ENCODE measurements at places on chromosomes 2 and 18. TPM values are rescaled to one million over a fixed set of nuclear protein-coding genes. Genes with fewer than 3 reads are reported as not detected.

DNA sequence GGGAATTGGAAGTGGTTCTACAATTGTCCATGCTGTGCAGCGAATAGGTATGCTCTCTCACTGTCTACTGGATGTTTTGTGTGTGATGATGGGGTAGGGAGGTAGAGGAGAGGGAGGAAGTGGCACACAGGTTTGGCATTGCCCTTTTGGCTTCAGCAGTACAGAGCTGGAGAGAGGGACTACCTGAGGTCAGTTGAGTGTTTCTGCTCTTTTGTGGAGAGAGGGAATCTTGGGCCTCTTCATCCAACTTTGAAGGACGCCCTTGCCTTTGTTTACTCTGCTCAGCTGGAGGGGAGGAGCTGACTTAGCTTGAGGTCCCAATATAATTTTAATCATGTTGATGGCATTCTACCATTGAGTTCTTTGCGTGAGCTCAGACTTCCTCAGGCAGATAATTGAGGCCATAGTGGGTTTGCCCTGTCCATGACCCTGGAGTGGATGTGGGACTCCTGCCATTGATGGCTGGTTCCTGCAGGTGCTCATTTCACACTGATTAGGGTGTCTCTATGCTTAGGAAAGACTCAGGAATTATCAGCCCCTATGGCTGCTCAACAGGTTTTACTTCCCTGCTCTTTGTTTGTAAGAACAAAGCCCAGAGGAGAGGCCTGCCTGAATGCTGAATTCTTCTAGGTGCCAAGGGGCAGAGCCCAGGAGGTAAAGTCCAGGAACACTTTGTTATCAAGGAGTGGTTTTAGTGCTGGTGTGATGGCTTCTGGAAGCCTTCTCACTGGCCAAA lies 7.2 kb downstream of the RPIA start:
- peaks cover 44% of the 10 kb centered on the region for H3K36me3 ChIP-seq
- no peak overlapping the region for H3K4me3 ChIP-seq
- no peak overlapping the region for H3K27ac ChIP-seq
- DNase-seq, result no peak
- peaks cover 5% of the 10 kb centered on the region for H3K4me1 ChIP-seq
- no peaks in the 10 kb centered on the region for H3K27me3 ChIP-seq

- H3K4me3 ChIP-seq, result no peak overlapping the region
- H3K36me3 ChIP-seq, result no peaks in the 10 kb centered on the region
- no peak overlapping the region for H3K27ac ChIP-seq
- H3K27me3 ChIP-seq, result peaks cover 14% of the 10 kb centered on the region
These were observed 29.7 kb downstream of the SLC4A5 start for GRCh38 chr2:74313497-74313896.

GRCh38 chr2:97267411-97268074 lies 154.6 kb downstream of the ANKRD36 start:
- no peak for DNase-seq
- peaks cover 7% of the 10 kb centered on the region for H3K36me3 ChIP-seq
- no peaks in the 10 kb centered on the region for H3K4me1 ChIP-seq
- H3K4me3 ChIP-seq, result no peak overlapping the region
- no peaks in the 10 kb centered on the region for H3K27me3 ChIP-seq

The GALNT13 gene
- total RNA-seq, result not detected

DNA sequence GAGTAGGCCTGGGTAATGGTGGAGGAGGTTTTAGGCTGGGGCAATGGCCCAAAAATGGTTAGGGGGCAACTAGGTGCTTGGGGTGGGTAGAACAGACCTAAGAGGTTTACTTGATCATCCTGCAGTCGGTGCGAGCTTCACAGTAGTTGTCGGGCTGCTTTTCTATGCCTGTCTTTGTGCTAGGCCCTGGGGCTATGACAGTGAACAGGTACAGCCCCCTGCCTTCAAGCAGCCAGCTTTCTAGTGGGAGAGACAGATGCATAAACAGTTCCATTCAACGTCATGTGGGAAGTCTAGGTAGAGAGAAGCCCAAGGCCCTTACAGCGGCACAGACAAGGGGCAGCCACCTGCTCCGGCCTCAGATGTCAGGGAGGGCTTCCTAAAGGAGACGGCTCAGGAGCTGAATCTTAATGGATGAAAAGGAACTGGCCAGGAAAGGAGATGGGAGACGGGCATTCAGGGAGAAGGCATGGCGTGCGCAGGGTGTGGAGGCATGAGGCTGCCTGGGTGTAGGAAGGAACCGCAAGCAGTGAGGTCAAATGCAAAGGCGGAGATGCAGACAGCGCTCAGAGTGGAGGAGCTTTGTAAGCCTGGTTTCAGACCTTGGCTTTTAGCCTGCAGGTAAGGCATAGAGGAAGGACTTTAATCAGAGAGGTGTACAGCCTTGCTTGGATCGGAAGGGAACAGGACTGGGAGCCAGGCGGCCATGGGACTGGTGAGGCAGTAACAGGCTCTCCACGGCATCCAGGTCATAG lies 6.0 kb downstream of the CTIF start:
- H3K4me1 ChIP-seq, result peaks cover 11% of the 10 kb centered on the region
- no peak overlapping the region for H3K27ac ChIP-seq
- no peak for DNase-seq
- peaks cover 15% of the 10 kb centered on the region for H3K27me3 ChIP-seq
- no peaks in the 10 kb centered on the region for H3K36me3 ChIP-seq

DNA sequence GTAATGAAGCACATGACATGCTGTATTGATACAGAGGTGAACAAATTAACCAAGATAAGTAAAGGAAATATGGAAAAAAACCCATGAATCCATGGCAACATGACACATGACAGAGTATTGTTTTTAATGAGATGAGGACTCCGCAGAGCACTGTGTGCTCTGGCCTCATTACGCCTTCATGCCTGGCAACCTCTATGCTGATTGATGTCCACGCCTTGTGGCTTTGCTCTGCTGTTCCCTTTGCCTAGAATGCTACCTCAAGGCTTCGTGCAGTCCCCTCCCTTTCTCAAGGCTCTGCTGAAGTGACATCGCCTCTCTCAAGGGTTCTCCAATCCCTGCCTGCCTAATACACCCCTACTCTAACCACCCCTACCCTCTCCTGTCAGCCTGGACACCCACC lies 8.4 kb downstream of the SIGLEC15 start:
- no peak overlapping the region for H3K27ac ChIP-seq
- H3K36me3 ChIP-seq, result no peaks in the 10 kb centered on the region
- peaks cover 3% of the 10 kb centered on the region for H3K4me1 ChIP-seq
- H3K27me3 ChIP-seq, result peaks cover 50% of the 10 kb centered on the region
- DNase-seq, result no peak
- H3K4me3 ChIP-seq, result no peak overlapping the region

DNA sequence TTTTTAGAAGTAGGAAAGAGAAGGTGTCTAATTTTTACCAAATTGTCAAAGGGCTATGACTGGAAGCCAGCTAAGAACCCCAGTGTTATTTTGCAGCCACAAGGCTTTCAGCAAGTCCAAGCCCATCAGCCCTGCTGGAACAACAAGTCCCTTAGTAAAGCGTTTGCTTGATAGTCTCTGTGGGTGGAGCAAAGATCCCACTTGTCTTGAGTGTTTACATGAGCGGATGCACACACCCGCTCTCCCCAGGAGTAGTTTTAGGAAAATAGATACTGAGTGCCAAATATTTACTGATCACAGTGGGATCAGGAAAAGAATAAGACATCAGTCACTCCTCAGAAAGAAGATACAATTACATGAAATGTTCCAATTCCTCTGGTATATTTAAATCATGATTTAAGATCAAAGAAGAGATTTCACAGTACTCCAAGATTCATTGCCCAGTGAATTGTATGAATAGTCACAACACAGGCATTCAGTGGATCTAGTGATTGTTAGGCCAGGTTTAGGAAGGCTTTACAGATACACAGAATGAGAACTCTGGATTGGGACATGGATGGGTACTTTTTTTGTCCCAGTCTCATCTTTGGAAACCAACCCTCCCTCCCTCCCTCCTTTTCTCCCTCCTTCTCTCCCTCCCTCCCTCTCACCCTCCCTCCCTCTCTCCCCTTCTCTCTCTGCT lies 514.9 kb downstream of the PTPRM start:
- no peaks in the 10 kb centered on the region for H3K27me3 ChIP-seq
- no peaks in the 10 kb centered on the region for H3K36me3 ChIP-seq
- H3K27ac ChIP-seq, result no peak overlapping the region
- H3K4me1 ChIP-seq, result no peaks in the 10 kb centered on the region

DNA sequence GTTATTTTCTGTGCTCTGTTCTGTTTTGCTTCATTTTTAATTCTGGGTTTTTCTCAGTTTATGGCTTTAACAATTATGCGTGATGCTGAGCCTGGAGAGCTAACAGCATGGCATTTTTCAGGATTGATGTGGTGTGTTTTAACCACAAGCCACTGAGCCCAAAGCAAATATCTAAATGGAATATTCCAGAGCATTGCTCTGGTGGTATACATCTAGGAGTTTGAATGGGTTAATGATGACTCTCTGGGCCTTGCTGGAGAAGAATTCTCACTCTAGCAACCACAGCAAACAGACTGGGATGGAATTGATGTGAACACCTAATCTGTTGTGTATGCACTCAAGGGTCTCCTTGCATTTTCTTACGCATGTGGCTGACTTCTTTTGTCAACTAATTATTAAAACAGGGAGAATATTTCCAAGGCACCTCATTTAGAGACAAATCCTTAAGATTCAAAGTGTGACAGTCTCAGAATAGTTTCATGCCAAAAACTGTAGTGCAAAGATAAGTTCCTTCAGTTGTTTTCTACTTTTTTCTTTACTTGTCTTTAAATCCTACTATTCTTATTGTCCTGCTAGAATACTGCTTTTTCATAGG lies 164.0 kb downstream of the DTNA start:
- no peak for DNase-seq
- H3K36me3 ChIP-seq, result no peaks in the 10 kb centered on the region
- no peak overlapping the region for H3K4me3 ChIP-seq
- no peak overlapping the region for H3K27ac ChIP-seq

The PARD3B gene
- total RNA-seq, result 0.09 TPM

DNA sequence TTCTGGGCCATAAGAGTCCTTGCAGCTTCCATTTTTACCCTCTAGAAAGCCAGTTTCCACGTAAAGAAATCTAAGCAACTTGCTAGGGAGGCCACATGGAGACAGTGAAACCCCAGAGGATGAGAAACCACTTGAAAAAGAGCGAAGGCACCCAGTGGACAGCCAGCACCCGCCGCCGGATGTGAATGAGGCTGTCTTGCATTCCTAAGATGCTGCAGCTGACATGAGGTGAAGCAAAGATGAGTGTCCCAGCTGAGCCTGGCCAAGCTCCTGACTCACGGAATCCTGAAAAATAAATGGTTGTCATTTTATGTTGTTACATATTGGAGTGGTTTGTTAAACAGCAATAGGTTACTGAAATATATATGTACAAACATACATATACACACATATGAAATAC lies 65.9 kb upstream of the STPG4 start:
- no peaks in the 10 kb centered on the region for H3K36me3 ChIP-seq
- H3K4me3 ChIP-seq, result no peak overlapping the region
- H3K27ac ChIP-seq, result no peak overlapping the region

The IL36RN gene
- total RNA-seq, result not detected

GRCh38 chr2:134513465-134513804 lies 205.4 kb downstream of the TMEM163 start:
- H3K4me1 ChIP-seq, result no peaks in the 10 kb centered on the region
- H3K36me3 ChIP-seq, result no peaks in the 10 kb centered on the region
- H3K27ac ChIP-seq, result no peak overlapping the region

The AFTPH gene
- total RNA-seq, result 36.6 TPM

The RALB gene
- 65.0 TPM for total RNA-seq

GRCh38 chr2:193980599-193980998 lies 1676.4 kb upstream of the SLC39A10 start:
- H3K27ac ChIP-seq, result no peak overlapping the region
- no peak for DNase-seq
- no peaks in the 10 kb centered on the region for H3K36me3 ChIP-seq
- no peaks in the 10 kb centered on the region for H3K4me1 ChIP-seq
- no peak overlapping the region for H3K4me3 ChIP-seq

DNA sequence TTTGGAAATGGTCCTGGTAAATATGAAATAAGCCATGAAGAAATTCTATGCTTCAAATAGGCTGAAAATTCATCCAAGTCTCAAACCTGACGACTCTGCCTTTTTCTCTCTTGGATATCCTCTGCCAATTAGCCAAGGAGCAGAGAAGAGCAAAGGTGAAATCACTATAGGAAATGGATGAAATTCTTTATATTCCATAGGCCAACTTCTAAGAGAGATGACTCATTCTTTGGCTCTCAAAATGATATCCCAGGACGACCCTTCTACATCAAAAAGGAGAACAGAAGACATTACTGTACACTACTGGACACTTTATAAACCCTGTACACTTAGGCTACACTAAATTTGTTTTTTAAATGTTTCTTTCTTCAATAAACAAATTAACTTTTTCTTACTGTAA lies 22.7 kb downstream of the PDE1A start:
- H3K4me1 ChIP-seq, result no peaks in the 10 kb centered on the region
- no peak overlapping the region for H3K4me3 ChIP-seq
- no peaks in the 10 kb centered on the region for H3K27me3 ChIP-seq
